Articular chondrocyte of knee joint (primary cell): ENCODE measurements at places on chromosomes 7 and 10. TPM values are rescaled to one million over a fixed set of nuclear protein-coding genes. Genes with fewer than 3 reads are reported as not detected.

The ARMC3 gene
- total RNA-seq: 0.65 TPM in 1 of 2 replicates, not detected in the other

The EGFR gene
- total RNA-seq: 84.3 and 84.5 TPM in 2 replicates

The CSGALNACT2 gene
- 41.0 and 43.3 TPM in 2 replicates for total RNA-seq

The PTN gene
- 3.0 and 8.8 TPM in 2 replicates for total RNA-seq

The UBE2D1 gene
- 27.8 and 29.4 TPM in 2 replicates for total RNA-seq

The GSTO2 gene
- total RNA-seq: 9.0 and 11.0 TPM in 2 replicates

The STAM gene
- total RNA-seq: 52.5 and 68.3 TPM in 2 replicates

The PON1 gene
- total RNA-seq: under 0.01 TPM in 1 of 2 replicates, not detected in the other

The OPALIN gene
- not detected in 2 replicates for total RNA-seq

The NT5C3A gene
- 27.7 and 30.1 TPM in 2 replicates for total RNA-seq

The HTR5A gene
- not detected in 2 replicates for total RNA-seq

The ACSM6 gene
- not detected in 2 replicates for total RNA-seq

The CC2D2B gene
- 0.13 and 0.65 TPM in 2 replicates for total RNA-seq

The UNCX gene
- not detected in 2 replicates for total RNA-seq
